Psoas muscle (tissue), 8 donors: ENCODE measurements at places on chromosomes 12 and 14. TPM values are rescaled to one million over a fixed set of nuclear protein-coding genes. Genes with fewer than 3 reads are reported as not detected.

Gene MTA1
- total RNA-seq, result 42.7 TPM

Gene CD4
- total RNA-seq, result 4.2 TPM

Gene NRXN3
- 0.06 TPM for total RNA-seq

Gene PARP2
- 14.7 TPM for total RNA-seq

Gene CDKN1B
- 32.2 TPM for total RNA-seq

Gene RTN1
- total RNA-seq, result 1.5 TPM

Gene SNW1
- total RNA-seq, result 50.4 TPM

Gene KSR2
- 0.02 TPM for total RNA-seq

Gene RPGRIP1
- total RNA-seq, result not detected

Gene LYZ
- total RNA-seq, result 8.4 TPM

Gene ZNF410
- total RNA-seq, result 20.8 TPM

Gene PTHLH
- total RNA-seq, result not detected

Gene C12orf60
- 1.1 TPM for total RNA-seq

- no peak for DNase-seq
These were observed 74.3 kb downstream of the LMO3 start for GRCh38 chr12:16531621-16532020.

DNA sequence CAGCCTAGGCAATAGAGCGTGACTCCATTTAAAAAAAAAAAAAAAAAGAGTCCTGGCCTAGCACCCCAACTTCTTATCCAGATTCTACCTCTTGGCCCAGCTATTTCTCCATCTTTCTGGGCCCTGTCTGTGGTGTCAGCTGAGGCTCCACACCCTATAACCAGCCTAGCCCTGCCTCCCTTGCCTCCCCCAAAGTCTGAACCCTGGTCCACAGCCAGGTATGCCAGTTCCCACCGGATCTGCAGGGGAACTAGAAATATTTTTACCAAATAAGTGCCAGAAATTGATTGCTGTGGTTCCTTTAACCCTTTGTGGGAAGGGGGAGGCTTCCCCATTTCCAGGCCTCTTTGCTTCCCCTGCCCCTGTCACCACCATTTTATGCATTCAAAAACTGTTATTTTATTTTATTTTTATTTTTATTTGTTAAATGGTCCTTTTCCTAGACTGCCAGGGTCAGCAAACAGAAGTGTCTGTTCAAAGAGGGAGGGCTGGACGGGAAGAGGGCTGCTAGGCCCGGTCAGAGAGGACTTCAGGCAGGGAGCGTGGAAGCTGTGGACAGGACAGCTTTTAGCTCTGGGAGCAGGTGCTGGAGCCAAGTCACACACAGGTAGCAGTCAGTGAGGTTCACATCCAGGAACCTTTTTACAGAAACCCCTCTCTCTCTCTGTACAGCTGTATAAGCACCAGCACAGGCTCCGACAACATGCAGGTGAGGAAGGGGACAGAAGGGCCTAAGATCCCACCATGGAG, 23.2 kb downstream of the TTC9 start:
- no peak for DNase-seq

GRCh38 chr12:25020621-25021243, 71.8 kb upstream of the BCAT1 start:
- DNase-seq, result no peak

- DNase-seq, result no peak
These were observed 12.0 kb upstream of the PSEN1 start for GRCh38 chr14:73124180-73124894.

DNA sequence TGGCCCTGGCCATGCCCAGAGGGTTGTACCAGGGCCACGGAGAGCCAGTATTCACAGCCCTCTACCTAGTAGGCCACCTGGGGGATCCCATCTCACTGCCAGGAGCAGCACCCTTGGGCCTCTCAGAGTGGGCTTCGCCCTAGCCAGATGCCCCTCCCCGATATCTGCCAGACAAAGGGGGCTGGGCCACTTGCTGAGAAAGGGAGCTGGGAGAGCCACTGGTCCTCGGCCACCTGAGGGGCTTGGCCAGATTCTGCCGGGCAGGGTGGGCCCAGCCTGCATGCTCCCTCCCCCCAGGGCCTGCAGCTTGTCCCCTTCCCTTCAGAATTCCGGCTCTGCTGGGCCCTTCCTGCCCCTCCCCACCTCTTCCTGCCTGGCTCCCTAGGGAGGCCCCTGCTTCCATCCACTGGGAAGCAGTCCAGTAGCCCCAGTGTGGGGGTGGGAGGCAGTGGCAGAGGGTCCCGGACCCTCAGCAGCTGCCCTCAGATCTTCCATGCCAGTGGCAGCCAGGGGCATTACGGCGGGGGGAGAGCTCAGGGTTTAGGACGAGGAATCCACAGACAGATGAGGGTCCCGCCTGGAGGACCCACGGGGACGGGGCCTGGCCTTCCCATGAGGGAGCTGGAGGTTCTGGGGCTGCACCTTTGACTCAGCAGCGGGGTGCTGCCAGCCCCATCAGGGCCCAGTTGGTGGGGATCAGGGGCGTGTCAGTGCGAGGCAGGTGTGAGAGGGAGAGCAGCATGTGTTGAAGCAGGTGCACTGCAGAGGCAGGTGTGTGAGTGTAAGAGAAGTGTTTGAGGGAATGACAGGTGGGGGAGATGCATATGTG, 2.4 kb downstream of the CRIP2 start:
- no peak for DNase-seq

DNA sequence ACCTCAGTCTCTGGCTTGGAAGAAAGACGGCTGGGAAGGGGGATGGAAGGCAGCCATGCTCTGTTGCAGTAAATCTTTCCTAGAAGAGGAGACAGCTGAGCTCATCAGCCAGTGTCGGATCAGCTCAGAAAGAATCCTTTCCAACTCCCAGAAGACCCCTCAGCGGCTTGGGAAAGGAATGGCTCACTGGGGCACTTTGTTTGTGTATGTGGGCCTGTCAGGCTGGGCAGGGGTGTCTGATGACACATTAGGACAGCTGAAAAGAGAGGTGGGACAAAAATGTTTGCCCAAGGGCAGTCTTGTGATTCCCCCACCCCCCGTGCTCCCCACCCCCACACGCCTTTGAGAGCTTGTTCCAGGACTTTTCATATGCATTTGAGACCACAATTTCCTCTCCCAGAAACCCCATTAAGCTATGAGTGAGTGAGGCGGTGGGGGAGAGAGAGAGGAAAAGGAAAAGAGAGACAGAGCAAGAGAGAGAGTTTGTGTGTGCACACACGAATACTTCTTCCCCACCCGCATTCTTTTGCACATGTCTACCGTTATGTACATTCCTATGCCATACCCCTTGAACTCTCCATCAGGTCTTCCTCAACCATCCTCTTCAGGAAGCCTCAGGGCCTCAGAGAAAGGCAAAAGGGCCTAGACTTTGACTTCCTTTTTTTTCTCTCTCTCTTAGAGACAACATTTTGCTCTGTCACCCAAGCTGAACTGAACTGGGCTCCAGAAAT, 198.9 kb downstream of the ZFP36L1 start:
- no peak for DNase-seq

- no peak for DNase-seq
These were observed 25.2 kb downstream of the PTCSC3 start for GRCh38 chr14:36151335-36151734.

DNA sequence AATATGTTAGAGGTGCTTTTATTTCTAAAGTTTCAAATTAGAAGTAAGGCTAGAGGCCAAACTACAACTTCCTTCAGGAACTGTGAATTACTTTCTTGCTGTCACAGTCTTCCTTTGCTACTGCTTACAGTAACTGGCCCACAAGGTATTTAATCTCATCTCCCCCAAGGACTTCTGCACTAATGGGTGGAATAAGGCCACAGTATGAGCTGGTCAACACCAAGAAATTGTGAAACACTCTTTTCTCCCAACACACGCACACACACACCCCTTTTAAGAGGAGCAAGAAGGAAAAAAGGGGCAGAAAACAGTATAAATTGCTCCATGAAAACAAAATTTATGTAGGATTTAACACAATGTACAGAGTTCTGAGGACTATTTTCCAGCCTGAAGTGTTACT, 45.6 kb downstream of the SCAF11 start:
- no peak for DNase-seq

DNA sequence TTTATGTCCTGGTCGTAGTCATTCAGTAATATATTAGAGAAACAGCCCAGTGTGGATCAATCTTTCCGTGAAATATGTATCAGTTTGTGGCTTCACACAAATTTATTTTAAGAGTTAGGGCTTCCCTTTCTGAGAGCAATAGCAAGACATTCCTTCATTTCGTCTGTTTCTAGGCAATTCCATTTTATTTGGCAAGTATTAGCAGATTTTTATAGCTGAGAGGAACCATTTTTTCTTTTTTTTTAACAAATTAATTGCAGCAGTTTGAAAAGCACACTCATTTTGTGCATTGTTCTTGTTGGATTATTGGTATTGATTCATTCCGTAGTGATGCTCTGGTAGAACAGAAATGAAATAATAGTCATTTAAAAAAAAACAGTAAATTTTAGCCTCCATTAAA, 132.9 kb downstream of the SRGAP1 start:
- no peak for DNase-seq

DNA sequence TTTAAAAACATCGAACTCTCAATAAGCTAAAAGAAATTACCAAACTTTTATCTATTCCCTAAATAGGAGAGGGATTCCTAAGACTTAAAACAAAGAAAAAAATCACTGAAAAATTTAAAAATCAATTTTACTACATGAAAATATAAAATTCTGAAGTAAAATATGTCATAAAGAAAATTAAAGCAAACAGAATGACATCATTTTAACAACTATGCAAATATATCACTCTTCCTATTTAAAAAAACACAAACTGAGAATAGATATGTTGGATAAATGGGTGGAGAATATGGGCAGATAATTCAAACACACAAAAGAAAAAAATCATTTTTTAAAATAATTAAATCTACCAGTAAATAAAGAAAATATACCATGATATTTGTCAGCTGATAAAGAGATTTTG, 510.0 kb downstream of the BCL11B start:
- DNase-seq, result no peak

- no peak for DNase-seq
These were observed 35.1 kb upstream of the OTOGL start for GRCh38 chr12:80064269-80064668.

GRCh38 chr14:23380197-23380914, 3.5 kb downstream of the CMTM5 start:
- no peak for DNase-seq

- no peak for DNase-seq
These were observed 125.8 kb downstream of the KTN1 start for GRCh38 chr14:55705651-55706364.

DNA sequence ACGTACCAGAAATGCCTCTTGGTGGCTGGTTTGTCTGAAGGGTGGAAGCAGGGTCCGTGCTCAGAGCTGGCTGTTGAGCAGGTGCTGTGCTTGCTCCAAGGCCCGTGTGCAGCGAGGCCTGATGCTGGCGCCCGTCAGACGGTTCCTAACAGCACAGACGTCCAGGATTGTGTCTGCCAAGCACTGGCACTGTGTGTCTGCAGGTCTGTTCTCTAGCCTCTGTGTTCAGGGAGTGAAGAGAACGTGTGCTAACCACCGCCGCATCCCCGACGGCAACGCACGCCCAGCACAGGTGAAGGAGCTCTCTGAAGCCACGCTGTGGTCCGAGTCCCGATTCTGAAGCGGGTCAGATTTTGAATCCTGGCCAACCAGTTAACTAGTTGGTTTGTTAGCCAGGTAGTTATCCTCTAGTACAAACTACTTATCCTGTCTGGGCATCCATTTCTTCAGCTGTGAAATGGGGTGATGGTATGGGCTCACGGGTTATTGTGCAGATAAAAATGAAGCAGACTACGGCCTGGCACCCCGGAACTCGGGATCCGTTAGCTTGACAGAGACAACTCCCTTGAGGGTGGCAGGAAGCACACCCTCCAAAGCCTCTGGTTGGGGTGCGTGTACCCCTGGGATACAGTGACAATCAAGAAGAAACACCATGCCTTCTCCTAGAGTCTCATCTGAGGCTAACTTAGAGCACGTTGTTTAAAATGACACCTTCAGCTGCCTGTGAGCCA, 18.6 kb upstream of the TDRD9 start:
- no peak for DNase-seq

GRCh38 chr12:115648463-115648862, 629.0 kb downstream of the MED13L start:
- DNase-seq, result no peak

DNA sequence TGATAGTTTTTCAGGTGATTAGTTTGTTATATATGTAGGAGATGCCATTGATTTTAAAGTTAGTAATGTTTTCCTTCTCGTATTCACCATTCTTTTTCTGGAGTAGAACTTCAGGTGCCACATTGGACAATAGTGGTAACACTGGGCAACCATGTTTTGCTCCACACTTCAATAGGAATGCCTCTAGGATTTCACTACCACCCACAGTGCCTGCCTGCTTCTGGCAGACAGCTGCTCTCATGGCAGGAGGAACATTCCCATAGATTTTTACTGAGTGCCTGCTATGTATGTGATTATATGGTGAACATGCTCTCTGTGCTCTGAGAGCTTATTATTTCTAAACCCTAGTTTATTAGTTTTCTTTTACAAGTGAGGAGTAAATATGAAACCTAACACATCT, 53.7 kb downstream of the GCH1 start:
- DNase-seq, result no peak

DNA sequence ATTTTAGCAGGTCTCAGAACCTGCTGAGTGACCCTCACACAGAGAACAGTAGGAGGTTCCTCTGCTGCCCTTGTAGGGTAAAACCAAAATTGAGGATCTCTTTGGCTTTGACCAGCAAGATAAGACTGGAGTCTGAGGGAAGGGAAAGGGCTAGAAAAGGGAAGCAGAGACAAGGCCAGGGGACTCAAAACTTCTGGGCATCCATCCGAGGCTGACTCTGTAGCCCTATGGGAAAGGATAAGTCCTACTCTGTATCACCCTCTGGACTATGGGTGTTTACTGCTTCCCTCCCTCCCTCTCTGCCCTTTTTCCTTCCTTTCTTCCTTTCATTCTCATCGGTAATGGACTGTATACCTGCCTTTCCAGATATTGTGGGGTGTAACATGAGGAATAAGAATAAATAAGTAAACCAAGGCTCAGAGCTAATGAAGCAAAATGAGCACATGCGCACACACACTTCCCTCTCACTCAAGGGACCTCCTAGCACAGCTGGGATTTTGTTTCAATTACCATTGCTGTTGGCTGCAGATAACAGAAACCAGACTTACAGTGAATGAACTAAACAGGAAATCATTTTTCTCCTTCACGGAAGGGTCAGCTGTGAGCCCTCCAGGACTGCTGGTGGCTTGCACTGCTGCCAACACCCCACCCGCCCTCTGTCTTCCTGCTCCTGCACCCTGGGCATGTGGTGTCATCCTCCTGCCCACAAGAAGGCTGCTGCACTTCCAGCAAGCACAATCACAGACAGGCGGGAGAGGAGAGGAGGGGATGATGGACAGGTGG, 404.4 kb upstream of the CCDC196 start:
- DNase-seq, result no peak

- peak; percentile 64 for DNase-seq
These were observed at the start of gene MTA1 for GRCh38 chr14:105419195-105420091. Gene MTA1, plus strand, starts transcription at chr14:105419827. Its CDS starts 209 bp downstream, at chr14:105420036.

DNA sequence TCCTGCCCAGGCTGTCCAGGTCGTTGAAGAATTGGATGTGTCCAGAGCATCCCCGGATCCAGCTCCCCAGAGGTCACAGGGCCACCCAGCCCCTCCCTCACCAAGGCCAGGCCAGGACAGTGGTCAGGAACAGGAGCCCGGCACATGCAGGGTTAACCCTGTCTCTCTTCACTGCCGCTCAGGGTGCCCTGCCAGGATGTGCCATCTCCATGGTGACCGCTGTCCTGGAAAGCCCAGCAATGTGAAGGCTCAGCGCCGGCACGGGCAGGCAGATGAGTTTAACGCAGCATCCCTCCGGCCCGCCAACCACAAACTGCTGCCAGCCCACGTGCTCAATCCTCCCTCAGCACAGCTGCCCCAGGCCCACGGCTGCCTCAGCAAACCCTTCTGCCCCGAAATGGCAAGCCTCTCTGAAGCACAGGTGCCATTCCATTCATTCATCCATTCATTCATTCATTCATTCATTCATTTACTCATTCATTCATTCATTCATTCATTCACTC, 4.4 kb downstream of the TMEM179 start:
- DNase-seq, result no peak

- DNase-seq, result no peak
These were observed 5.6 kb downstream of the MYL6 start for GRCh38 chr12:56163533-56164344.
